ENCODE measurements at places on chromosomes 7 and 10.

DNA sequence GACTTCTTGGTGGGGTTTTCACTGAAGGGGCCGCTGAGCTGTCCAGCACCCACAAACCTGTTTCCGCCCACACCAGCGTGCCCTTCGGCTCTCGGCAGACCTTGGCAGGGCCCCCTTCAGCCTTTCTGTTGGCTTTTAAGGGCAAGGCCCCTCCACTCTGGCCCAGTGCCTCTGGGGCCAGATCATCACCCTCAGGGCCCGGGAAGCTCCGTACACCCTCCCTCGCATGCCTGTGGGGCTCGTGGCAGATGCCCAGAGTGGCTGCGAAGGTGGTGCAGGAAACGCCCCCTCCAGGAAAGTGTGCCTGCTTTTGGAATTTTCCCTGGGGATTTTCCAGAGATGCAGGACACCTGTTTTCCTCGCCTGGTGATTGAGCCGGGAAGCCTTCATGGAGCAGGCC is 7.0 kb downstream of the LHPP start:
- DNase-seq, result no peak

DNA sequence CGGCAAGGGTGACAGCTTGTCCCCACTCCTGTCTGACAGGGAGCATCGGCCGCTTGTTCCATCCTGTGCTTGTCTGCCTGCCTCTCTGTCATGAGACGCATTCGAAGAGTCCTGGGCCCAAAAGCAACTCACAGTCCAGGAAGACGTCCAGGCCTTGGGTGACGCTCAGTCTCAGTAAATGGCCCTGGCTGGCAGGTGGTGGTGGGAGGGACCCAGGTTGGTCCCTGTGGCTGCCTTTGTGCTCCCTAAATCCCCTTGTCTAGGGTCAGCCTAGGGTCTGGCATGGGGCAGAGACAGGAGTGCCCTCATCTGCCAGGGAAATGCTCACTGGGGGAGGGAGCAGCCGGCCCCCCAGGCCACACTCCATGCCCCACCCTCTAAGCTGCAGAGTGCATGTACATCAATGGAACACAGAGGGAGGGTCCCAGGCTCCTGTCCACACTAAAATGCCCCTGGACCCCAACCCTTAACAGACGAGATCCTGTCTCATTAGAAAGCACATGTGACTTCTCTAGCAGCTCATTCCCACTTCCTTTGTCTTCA is 295.2 kb upstream of the ZNF32 start:
- no peak for DNase-seq

DNA sequence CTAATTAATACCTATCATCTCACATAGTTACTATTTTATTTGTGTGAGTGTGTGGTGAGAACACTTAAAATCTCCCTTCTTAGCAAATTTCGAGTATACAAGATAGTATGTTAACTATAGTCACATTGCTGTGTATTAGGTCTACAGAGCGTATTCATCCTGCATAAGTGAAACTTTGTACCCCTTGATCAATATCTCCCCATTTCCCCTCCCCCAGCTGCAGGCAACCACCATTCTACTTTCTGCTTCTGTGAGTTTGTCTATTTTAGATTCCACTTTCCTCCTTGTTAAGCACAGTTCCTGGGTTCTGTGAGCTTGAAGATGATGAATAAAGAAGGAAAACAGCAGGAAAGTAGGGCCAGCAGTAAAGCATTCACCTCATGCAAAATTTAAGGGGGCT is 42.4 kb downstream of the MRPS33 start:
- no peak for DNase-seq

DNA sequence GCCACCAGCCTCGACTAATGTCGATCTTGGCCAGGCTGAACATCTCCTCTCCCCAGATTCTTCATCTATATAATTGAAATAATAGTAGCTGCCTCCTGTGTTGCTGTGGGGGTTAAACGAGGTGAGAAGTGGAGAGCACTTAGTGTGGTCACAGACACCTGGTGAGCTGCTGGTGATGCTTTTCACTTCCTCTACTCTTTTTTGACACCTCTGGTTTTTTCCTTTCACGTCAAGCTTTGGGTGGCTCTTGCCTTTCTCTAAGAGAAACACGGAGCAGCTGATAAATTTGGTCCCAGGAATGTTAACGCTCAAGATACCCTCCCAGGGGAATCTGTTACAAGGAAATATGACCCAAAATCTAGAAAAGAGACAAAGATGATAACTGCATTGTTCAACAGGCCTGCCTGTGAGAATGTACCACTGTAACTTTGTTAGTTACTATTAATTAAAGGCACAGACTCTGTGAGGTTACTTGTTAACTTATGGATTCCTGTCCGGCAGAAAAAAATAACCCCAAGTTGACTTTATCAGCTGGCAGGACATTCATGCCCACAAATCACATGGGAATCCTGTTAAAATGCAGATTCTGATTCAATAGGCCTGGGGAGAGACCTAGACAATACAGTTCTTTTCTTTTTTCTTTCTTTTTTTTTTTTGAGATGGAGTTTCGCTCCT is 9.5 kb upstream of the NPFFR1 start:
- DNase-seq, result no peak

GRCh38 chr7:84040355-84040754 is 154.2 kb downstream of the SEMA3A start:
- no peak for DNase-seq

DNA sequence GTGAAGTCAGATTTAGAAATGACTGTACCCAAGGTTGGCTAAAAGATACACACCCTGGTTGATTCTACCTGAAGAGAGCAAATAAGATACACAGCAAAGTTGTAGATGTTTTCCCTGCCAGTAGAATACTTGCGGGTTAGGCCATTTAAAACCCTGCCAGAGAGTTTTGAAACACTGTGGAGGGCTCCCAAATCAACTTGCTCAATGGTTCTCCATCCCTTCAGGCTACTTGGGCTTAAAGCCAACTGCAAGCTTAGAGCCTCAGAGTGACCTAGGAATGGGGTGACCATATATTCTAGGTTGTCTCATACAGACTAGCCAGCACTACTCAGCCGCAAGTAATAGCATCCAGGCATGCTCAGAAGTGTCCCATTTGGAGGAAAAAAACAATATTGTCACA is 10.0 kb downstream of the CAV1 start:
- no peak for DNase-seq

DNA sequence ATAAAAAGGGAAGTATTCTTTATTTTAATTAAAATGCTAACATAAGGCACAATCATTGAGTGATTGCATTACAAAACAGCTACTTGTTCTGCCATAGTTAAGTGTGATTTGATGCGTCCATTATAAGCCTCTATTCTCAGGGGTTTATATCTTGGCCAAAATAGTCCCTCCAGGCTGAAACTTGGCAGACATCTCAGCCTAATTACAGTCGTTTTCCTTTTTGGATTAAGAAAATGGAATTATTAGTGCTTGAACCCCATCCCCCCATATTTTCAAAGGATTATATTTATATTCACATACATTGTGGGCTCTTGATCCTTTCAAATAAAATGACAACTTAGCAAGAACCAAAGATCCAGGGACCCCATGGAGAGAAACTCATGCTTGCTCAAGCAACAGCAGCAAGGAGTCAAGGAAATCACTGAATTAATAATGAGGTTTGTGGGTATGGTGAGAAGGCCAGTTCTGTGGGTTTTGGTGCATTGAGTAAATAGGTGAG is 66.7 kb upstream of the NEUROD6 start:
- no peak for DNase-seq

DNA sequence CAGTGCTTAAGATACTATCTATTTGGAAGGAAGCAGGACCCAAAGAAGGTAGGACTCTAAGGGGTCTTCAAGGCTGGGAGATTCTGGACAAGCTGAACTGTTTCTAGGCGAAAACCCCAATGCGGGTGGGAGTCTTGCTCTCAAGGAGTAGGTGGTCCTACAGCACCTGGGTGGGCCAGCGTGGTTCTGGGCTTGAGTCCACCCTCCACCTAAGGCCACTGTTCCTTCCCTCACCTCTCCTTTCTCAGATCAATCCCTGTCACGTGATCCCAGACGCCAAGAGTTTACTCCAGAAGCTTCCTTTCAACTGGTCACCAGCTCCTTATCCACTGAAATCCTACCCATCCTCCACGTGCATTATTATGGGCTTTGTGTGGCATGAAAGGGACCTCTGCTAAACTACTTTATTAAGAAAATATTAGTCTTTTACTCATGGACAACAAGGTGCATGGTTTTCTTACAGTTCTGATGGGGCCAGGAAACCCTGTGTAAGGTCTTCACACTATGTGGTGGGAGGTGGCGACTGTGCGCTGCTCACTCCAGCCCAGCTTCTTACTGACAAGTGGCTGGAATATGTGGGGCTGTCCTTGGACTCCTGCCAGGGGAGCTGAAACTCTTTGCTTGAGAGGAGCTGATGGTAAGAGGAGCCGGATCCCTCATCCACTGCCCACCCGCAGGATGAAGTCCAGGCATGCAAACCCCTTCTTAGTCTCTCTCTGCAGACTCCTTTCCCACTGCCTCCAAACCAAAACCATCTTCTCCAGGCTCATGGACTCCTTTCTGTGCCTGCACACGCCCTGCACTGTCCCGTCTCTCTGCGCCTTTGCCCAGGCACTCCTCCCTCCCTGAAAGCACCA is 1.6 kb downstream of the ZNF746 start:
- no peak for DNase-seq

- no peak for DNase-seq
Measured at GRCh38 chr7:16542401-16542800, 15.8 kb downstream of the LRRC72 start.

- DNase-seq, result no peak
Measured at GRCh38 chr10:89153116-89153515, 54.0 kb downstream of the CH25H start.

DNA sequence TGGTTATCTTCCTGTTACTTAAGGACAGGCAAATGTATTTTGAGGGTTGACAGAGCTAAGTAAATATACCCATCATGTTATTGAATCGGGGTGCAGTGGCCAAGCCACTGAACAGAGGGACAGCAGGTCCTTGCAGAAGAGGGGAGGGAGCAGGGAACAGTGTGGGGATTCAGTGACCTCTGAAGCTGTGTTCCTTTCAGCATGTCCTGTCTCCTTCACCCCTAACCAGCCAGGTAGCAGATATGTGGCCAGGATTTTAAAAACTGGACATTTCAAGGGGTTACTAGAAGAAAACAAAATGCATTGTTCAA is 12.7 kb downstream of the ANK3 start:
- no peak for DNase-seq

DNA sequence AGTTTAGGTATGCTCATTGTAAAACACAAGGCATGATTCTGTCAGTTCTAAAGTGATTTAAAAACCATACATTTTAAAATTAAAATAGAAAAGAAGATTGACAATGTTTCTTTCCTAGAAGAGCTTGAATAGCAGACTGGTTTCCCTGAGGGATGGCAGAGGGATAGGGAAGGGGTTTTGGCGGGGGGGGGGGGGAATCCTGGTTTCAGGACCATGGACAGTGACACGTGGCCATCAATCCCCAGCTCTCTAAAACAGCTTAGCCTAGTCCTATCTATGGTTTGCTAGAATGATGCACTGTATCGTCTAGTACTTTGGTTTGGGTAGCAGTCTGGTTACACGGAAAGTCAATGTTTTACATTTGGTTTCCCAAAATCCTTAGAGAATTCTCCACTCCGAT is 88.7 kb downstream of the PHYHIPL start:
- no peak for DNase-seq

DNA sequence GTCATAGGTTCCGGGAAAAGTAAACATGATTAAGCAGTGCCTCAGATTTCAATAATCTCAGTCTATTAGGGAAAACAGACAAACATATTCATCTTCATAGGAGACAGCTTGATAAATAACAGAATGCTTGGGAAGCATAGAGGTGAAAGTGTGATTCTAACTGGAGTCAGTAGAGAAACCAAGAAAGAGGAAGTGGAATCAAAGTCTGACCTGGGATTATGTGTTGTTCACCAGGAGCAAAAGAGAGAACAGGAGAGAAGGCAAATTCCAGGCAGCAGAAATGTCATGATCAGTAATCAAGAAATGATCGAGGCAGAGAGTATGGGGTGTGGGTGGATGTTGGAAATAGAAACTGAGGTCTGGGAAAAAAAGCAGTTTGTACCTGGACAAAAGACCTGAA is 43.7 kb downstream of the DGKB start:
- no peak for DNase-seq

DNA sequence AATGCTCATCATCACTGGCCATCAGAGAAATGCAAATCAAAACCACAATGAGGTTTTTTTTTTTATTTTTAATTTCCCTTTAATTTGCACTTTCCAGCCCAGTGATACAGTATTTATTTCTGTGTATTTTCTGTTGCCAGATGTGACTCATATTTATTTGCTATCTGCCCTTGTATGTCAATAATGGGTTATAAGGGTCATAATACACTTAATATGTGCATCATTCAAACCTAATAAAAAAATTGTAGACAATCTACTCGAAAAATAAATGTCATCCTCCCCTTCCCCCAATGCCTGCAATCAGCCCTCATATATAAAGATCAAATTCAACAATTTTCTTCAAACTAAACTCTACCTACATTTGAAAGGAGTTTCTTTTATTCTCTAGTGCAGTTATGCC is 154.5 kb downstream of the CSTF2T start:
- no peak for DNase-seq

GRCh38 chr7:84336303-84336702 is 141.7 kb upstream of the SEMA3A start:
- no peak for DNase-seq

GRCh38 chr10:114337510-114338462 is 66.5 kb downstream of the AFAP1L2 start:
- DNase-seq, result no peak

Data from stimulated activated CD8-positive, alpha-beta memory T cell treated with anti-CD3 and anti-CD28 coated beads, Interleukin-2, amount 100 ng/mL, for 1 hour (primary cell).